ENCODE measurements at places on chromosomes 6 and 20. TPM values are rescaled to one million over a fixed set of nuclear protein-coding genes. Genes with fewer than 3 reads are reported as not detected.

GRCh38 chr6:112560651-112561050 is 213.5 kb downstream of the RFPL4B start:
- no peaks in the 10 kb centered on the region for H3K36me3 ChIP-seq
- no peaks in the 10 kb centered on the region for H3K27me3 ChIP-seq
- no peak overlapping the region for H3K4me3 ChIP-seq
- no peak overlapping the region for H3K27ac ChIP-seq

GRCh38 chr6:41878961-41879405 is 16.2 kb downstream of the USP49 start:
- H3K36me3 ChIP-seq = no peaks in the 10 kb centered on the region
- peaks cover 5% of the 10 kb centered on the region for H3K4me1 ChIP-seq
- no peak for DNase-seq
- no peak overlapping the region for H3K4me3 ChIP-seq
- no peak overlapping the region for H3K27ac ChIP-seq
- H3K27me3 ChIP-seq = no peaks in the 10 kb centered on the region

- DNase-seq = no peak
- H3K4me1 ChIP-seq = no peaks in the 10 kb centered on the region
- H3K27me3 ChIP-seq = no peaks in the 10 kb centered on the region
- no peak overlapping the region for H3K27ac ChIP-seq
These were observed 1122.3 kb downstream of the EPHA7 start for GRCh38 chr6:92297101-92297500.

- no peak overlapping the region for H3K4me3 ChIP-seq
- H3K4me1 ChIP-seq = peaks cover 33% of the 10 kb centered on the region
- peaks cover 23% of the 10 kb centered on the region for H3K36me3 ChIP-seq
- DNase-seq = no peak
These were observed 208.7 kb downstream of the PRL start for GRCh38 chr6:22087960-22088706.

DNA sequence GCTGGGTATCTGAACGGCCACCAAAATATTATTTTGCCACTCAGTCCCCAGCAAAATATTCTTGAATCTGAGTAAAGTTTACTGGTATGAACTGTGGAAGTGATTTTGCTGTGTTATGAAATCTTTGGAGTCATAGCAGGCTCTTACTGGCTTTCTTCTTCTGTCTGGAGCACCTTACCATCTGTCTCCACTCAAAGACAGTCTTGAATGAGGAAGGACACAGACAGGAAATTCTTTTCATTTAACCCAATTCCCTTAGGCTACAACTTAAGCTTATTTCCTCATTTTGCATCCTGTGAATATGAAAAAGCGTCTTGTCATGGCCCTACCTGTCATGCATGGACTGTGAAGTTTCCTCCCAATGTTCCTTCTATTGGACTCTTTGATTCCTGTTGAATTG is 24.7 kb downstream of the FNDC1 start:
- H3K4me1 ChIP-seq = no peaks in the 10 kb centered on the region
- H3K36me3 ChIP-seq = no peaks in the 10 kb centered on the region
- H3K27ac ChIP-seq = no peak overlapping the region
- peaks cover 68% of the 10 kb centered on the region for H3K27me3 ChIP-seq

- H3K36me3 ChIP-seq = peaks cover 10% of the 10 kb centered on the region
- no peak overlapping the region for H3K27ac ChIP-seq
- no peaks in the 10 kb centered on the region for H3K27me3 ChIP-seq
- no peak for DNase-seq
- H3K4me1 ChIP-seq = no peaks in the 10 kb centered on the region
These were observed 310.7 kb upstream of the PREP start for GRCh38 chr6:105713474-105714118.

DNA sequence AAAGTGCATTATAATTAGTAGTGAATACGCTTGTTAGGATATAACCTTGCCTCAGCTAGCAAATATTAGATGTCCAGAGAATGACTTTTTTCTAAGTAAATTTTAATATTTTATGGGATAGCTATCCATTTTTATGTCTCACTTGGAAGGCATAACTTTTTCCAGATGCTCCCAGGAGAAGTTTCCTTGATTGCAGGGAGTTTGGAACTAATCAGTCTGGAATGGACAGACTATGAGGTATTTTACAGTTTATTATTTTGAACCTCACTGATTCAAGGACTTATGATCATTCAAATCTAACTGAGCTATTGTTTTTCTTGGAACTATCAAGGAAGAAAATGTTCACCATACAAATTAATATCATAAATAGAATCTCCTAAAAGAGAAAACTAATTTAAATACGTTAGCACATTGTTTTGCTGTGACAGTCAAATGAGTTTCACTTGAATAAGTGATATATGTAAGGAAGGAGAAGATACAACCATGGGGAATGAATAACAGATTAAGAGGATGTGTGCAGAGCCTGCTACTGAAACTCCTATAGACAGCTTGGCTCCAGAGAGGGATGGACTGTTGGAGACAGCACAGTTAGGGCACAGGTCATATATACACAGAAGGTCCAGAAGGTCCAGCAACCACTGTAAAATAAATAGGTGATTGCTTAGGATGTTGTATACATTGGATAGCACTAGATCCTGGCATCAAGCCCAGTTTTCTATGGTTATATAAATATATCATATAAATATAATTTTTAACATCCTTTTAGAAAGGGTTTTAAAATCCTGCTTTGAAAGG is 20.6 kb upstream of the LCA5 start:
- H3K4me3 ChIP-seq = no peak overlapping the region
- H3K27me3 ChIP-seq = no peaks in the 10 kb centered on the region
- H3K4me1 ChIP-seq = no peaks in the 10 kb centered on the region
- H3K27ac ChIP-seq = peak overlapping the region; percentile 28
- no peak for DNase-seq

GRCh38 chr6:111722179-111722731 is 116.6 kb upstream of the TRAF3IP2 start:
- H3K27ac ChIP-seq = peak overlapping the region; percentile 30
- H3K4me3 ChIP-seq = no peak overlapping the region
- H3K4me1 ChIP-seq = peaks cover 7% of the 10 kb centered on the region

Gene CTSA
- total RNA-seq = 86.7 TPM

Gene OOEP
- not detected for total RNA-seq

Gene FAM162B
- total RNA-seq = 1.1 TPM

Gene HSD17B8
- 15.0 TPM for total RNA-seq

Gene MEP1A
- total RNA-seq = not detected

Data from mesothelial cell of epicardium (in vitro differentiated cells).